Naive thymus-derived CD4-positive, alpha-beta T cell (primary cell): ENCODE measurements at places on chromosomes 1 and 21. TPM values are rescaled to one million over a fixed set of nuclear protein-coding genes. Genes with fewer than 3 reads are reported as not detected.

GRCh38 chr21:15840406-15840805 lies 110.6 kb downstream of the USP25 start:
- no peak overlapping the region for H3K4me3 ChIP-seq
- no peak overlapping the region for H3K27ac ChIP-seq
- no peaks in the 10 kb centered on the region for H3K4me1 ChIP-seq
- peaks cover 18% of the 10 kb centered on the region for H3K36me3 ChIP-seq
- no peaks in the 10 kb centered on the region for H3K27me3 ChIP-seq
- DNase-seq: no peak

The ADCY10 gene
- total RNA-seq: 0.32 TPM

GRCh38 chr21:38240129-38240528 lies 16.7 kb upstream of the KCNJ15 start:
- DNase-seq: no peak
- H3K27ac ChIP-seq: no peak overlapping the region
- no peaks in the 10 kb centered on the region for H3K27me3 ChIP-seq
- peaks cover 12% of the 10 kb centered on the region for H3K4me1 ChIP-seq
- no peaks in the 10 kb centered on the region for H3K36me3 ChIP-seq

DNA sequence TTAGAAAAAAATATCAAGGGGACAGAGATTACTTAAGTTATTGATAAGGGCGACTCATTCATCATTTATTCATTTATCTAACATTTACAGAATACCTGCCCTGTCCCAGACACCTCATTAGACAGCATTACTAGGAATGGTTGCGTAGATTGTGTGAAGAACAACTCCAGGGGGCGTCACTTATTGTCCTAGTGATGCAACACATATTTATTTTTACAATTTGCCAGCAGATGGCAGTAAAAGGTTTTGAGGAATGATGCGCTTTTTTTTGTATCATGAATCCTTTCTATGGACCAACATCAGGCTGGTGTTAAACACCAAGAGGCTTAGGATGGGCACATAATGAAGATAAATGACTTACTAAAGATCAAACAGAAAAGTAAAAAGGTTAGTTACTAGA lies 5.5 kb downstream of the NCAM2 start:
- no peaks in the 10 kb centered on the region for H3K36me3 ChIP-seq
- H3K27ac ChIP-seq: no peak overlapping the region
- no peak overlapping the region for H3K4me3 ChIP-seq
- peaks cover 3% of the 10 kb centered on the region for H3K4me1 ChIP-seq
- peaks cover 4% of the 10 kb centered on the region for H3K27me3 ChIP-seq

DNA sequence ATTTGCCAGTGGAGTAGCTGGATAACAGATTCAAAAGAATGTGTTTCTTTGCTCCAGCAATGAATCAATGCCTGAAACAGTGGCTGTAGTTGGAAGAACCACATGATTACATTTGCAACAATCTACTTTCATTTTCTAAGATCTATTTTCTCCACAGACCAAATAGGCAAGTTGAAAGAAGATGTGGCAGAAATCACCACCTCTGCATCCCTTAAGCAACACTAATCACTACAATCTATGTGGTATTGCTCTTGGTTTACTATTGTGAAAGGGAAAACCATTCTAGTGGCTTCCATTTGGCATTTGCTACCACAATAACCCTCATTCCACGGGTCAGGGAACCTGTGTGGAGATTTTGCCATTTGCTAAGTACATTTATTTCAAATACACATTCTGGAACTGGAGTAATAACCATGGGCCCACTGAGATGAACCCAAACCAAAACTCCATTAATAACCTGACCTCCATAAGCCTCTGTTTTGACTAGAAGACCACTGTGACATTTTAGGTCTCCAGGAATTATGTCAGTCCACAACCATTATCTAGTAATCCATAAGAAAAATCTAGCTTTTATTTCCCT lies 66.3 kb downstream of the C1orf185 start:
- H3K27ac ChIP-seq: no peak overlapping the region
- H3K4me3 ChIP-seq: no peak overlapping the region
- DNase-seq: no peak
- H3K36me3 ChIP-seq: no peaks in the 10 kb centered on the region

GRCh38 chr1:101507547-101507971 lies 270.7 kb downstream of the S1PR1 start:
- DNase-seq: no peak
- no peak overlapping the region for H3K27ac ChIP-seq
- no peak overlapping the region for H3K4me3 ChIP-seq
- no peaks in the 10 kb centered on the region for H3K4me1 ChIP-seq
- H3K27me3 ChIP-seq: no peaks in the 10 kb centered on the region

GRCh38 chr21:18951271-18952038 lies 547.9 kb upstream of the TMPRSS15 start:
- H3K4me3 ChIP-seq: no peak overlapping the region
- H3K27ac ChIP-seq: no peak overlapping the region
- DNase-seq: no peak
- H3K27me3 ChIP-seq: no peaks in the 10 kb centered on the region
